GM23338 (cell line): ENCODE measurements at places on chromosomes 7 and 10. TPM values are rescaled to one million over a fixed set of nuclear protein-coding genes. Genes with fewer than 3 reads are reported as not detected.

- peak; percentile 72 for DNase-seq
Measured at GRCh38 chr7:75905785-75906604, 9.0 kb upstream of the POR start.

DNA sequence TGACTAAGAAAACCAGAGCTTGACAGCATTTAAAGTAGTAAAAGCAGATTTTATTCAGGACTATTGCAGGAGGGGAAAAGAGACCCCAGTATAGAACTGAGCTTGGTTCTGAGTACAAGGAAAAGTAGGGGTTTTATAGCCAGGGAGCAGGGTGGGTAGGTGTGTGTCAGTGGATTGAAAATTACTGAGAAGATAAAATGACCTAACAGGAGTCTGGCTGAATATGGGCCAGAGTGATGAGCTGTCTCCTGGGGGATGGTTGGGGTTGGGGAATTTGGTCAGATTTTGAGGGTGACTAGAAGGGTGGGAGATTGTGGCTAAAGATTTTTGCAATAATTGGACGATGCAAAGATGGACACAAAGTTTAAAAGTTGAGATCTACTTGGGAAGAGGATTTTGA is 114.0 kb downstream of the ST7 start:
- no peak for DNase-seq

DNA sequence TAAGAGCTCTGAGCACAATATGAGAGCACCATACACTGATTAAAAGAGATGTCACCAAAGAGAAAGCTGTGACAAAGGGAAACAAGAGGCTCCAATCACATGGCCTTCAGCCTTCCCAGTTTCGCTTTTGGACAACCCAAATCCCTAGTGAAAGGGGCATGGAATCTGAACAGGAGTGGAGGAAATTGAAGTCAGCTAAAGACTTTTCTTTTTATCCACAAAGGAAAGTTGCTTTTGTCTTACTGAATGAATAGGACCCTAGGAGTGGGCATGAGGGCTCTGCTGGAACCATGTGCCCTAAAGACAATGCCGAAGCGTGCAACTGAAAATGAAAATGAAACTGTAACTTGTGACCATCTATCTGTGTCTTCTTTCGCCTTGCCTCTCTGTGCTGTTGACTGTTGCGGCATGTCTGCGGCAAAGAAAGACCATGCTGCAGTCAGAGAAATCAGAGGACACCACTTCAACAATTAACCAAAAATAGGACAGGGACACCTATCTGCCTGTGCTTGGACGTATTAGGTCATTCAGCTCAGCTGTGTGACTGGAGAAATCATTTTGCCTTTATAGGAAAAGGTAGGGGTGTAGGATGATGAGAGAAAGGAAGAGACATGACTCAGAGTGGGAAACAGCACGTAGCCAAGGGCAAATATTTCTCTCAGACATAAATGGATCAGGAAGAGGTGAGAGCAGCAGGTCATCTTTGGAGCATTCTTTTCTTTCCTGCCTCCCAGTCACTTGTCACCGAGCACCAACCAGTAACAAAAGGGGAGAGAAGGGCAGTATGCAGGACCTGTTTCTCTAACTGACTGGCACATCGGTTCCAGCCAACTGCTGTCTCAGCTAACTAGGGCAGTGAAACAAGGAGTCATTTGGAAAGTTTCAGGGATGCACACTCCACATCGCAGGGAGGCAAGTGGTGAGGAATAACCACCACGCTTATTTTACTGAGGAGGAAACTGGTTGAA is 12.3 kb downstream of the CAV2 start:
- DNase-seq: no peak

- peak; percentile 62 for DNase-seq
Measured at GRCh38 chr7:37916017-37916672, 472 bp downstream of the SFRP4 start.

DNA sequence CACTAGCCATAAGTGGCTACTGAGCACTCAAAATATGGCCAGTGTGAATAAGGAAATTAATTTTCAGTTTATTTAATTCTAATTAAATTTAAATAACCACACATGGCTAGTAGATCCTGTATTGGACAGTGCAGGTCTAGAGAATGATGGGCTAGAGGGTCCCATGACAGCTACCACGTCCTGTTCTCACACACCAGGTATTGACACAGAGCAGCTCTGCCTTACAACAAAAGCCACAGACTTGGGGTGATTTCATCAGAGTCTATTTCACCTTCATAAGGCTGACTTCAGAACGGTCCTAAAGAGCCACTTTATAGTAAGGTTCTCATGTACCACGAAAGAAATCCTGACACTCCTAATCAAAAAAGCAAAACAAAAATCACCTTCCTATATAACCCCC is 111.3 kb downstream of the UBE2H start:
- DNase-seq: no peak

GRCh38 chr10:46556515-46557318 is at the start of gene GPRIN2:
GPRIN2 (minus strand) TSS chr10:46556658; CDS start chr10:46550736, 5,922 bp downstream.
- peak; percentile 93 for DNase-seq

DNA sequence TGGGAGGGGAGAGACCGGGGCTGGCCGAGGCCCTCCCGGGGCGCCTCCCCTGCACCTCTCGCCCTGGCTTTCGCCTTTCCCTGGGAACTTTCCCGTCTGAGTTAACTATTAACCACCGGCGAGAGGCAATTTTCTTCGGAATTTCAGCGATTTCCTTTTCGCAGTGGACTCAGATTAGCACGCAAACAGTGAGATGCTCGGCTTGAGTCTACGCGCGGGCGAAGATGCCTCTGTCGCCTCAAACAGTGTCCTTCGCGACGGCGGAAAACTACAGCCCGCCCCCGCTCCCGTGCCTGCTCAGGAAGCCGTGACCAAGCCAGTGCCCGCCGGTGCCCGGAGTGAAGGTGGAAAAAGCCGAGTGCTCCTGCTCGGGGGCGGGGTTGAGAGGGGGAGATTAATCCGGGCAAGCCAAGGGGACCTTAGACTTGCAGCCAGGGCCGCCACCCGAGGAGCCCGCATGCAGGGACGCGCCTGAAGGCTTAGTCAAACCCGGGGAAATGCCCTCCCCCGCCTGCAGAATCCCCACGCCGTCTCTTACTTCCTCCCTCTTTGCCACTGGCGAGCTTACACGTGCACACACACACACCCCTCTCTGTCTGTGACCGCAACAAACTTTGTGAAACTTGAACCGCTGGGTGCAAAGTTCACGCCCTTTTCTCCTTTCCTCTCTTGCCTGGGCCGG is 14.5 kb upstream of the PAX2 start:
- peak; percentile 38 for DNase-seq

GRCh38 chr10:89502549-89502948 is 32.8 kb downstream of the SLC16A12 start:
- DNase-seq: no peak

DNA sequence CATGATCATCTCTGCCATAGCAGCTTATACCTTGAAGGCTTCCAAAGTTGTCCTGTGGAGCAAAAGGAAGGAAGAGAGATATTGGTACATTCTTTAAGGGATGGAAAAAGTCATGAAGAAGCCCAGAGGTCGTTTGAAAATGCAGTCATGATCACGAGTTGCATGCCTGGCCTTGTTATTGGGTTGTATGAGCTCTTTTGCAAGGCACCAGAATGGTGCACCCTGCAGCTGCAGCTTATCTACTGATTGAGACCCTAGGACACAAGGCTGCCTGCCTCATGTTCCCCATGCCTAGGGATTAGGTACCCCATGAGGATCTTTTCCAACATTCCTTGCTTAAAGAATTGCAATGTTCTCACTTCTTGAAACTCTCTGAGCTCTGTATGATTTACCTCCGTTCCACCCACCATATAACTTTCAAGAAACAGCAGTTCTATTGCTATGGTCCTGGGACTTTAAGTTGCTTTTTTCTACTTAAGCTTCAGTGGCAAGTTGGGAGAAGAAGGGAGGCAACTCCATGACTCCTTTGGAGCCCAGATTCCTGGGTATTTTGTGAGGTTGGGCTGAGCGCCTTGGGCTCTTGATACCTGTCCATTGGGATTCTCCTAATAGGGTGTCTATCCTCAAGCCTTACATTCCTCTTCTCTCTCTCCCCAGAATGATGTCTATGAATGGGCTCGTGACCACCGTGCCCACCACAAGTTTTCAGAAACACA is 6.9 kb downstream of the SCD start:
- DNase-seq: no peak

GRCh38 chr10:57925045-57925444 is 342.6 kb downstream of the IPMK start:
- DNase-seq: no peak

GRCh38 chr7:94295850-94296249 is 98.8 kb upstream of the COL1A2 start:
- no peak for DNase-seq

The HGF gene
- polyA plus RNA-seq: 0.24 and 0.28 TPM in 2 replicates

The GALNT17 gene
- 11.1 and 11.5 TPM in 2 replicates for polyA plus RNA-seq

The SORCS3 gene
- 0.37 and 0.43 TPM in 2 replicates for polyA plus RNA-seq

The PIK3AP1 gene
- polyA plus RNA-seq: 0.65 and 0.68 TPM in 2 replicates

The ACTL6B gene
- 2.5 and 3.5 TPM in 2 replicates for polyA plus RNA-seq

The IGF2BP3 gene
- 47.1 and 52.0 TPM in 2 replicates for polyA plus RNA-seq
